ENCODE measurements at places on chromosomes 7 and 10. TPM values are rescaled to one million over a fixed set of nuclear protein-coding genes. Genes with fewer than 3 reads are reported as not detected.

The CALHM1 gene
- total RNA-seq, result not detected

The SKIDA1 gene
- 7.8 TPM for total RNA-seq

The FAM170B gene
- total RNA-seq, result not detected

The PLXDC2 gene
- 44.5 TPM for total RNA-seq

The WIPF3 gene
- 1.0 TPM for total RNA-seq

The PIP gene
- total RNA-seq, result not detected

The MALSU1 gene
- 55.9 TPM for total RNA-seq

The FOXP2 gene
- total RNA-seq, result 3.3 TPM

DNA sequence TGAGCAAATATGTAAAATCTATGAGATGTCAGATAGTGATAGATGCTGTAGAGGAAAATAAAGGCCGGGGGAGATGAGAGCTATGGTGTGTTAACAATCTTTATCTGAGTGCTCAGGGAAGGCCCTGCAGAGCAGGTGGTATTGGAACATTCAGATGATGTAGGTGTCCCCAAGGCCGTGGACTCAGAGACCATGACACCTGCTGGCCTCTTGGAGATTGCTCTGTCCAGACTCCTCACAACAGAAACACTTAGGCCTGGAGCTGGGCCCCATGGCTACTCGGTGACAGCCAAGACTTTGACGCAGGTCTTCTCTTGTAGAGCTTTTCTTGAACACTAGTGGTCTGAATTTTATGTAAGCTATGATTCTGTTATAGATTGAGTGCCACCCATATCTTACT is 13.3 kb downstream of the AKR1E2 start:
- no peak for DNase-seq

- no peak for DNase-seq
Measured at GRCh38 chr7:69665369-69665768, 67.1 kb downstream of the AUTS2 start.

DNA sequence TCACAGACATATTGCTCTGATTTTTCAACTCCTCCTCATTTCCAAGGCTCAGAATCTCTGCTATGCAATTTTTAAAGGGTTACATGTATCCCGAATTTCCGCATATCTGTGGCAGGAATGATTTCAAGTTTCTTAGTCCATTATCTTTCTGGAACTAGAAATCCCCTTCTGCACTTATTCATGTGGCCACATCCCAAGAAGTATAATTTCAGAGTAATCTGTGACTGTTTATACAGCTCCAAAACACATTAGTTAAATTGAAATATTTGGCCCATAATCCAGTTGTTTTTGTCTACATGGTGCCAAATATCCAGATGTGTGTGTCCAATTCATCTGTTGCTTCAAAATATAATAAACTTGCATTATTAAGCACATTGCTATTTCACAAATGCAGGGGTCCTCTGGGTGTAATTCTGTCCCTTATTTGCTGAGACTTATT is 271.2 kb downstream of the ARHGAP12 start:
- DNase-seq, result no peak

GRCh38 chr10:115417585-115418265 is 324.6 kb downstream of the ATRNL1 start:
- peak; percentile 20 for DNase-seq
